ENCODE measurements at places on chromosomes 16 and 17. TPM values are rescaled to one million over a fixed set of nuclear protein-coding genes. Genes with fewer than 3 reads are reported as not detected.

DNA sequence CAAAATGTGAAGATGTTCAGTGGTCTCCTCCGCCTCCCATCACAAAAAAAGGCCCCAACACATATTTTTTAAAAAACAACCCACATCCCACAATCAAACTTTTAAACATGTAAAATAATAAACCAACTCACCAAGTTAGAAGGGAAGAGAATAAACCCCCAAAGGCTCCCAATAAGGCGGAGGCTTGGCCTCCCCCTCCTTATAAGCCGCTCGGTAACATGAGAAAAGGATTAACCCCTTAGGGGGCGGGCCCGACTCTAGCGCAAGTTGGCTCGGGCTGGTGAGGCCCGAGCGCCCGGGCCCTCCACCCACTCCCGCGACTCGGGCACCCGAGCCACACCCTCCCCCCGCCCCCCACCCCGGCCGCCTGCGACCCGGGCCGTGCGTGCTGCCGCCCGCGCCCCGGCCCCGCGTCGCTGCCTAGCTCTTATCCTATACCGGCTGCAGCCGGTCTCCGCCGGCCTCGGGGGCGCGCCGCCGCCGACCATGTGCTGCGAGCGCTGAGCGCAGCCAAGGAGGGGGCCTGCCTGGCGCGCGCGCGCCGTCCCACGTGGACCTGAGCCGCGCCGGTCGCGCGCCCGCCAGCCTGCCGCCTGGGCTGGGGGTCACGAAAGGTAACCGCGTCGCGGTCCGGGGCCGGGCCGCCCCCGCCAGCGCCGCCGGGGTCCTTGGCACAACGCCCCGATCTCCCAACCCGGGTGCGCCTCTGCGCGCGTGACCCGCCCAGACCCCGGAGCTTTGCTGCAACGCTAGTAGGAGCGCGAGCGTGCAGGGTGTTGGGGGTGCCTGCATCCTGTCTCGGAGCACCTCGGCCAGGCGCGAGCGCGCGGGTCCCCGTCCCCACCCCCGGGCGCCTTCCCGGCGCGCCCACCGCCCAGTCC, at the start of the genes ARSG and SLC16A6:
Gene ARSG, plus strand, starts transcription at position 541 of the 881 bp plus-strand sequence. CDS start 15,999 bp downstream, outside the sequence.
Gene SLC16A6, minus strand, starts transcription at position 173 of the 881 bp plus-strand sequence. CDS start 12,807 bp downstream, outside the sequence.
- DNase-seq, result peak; percentile 57

DNA sequence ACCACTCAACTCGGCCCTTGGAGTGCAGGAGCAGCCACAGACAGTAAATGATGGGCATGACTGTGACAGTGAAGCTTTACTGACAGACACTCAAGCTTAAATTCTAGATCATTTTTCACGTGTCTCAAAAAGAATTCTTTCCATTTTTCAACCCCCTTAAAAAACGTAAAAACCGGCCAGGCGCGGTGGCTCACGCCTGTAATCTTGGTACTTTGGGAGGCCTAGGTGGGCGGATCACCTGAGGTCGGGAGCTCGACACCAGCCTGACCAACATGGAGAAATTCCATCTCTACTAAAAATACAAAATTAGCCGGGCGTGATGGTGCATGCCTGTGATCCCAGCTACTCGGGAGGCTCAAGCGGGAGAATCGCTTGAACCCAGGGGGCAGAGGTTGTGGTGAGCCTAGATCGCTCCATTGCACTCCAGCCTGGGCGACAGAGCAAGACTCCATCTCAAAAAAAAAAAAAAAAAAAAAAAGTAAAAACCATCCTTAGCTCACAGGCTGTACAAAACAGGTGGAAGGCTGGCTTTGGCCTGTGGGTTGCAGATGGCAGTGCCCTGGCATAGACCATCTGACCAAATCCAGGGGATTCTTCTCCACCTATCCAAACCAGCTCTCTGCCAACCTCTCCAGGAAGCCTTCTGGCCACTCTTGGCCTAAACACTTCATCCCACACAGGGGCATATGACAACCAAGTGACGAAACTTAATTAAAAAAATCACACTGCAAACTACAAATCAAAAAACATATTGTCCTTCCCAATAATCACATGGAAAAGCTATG, 18.3 kb downstream of the TBC1D16 start:
- no peak for DNase-seq

GRCh38 chr16:68375801-68376536, 65.2 kb downstream of the PRMT7 start:
- no peak for DNase-seq

HES7 gene
- 0.78 TPM for total RNA-seq

DNA sequence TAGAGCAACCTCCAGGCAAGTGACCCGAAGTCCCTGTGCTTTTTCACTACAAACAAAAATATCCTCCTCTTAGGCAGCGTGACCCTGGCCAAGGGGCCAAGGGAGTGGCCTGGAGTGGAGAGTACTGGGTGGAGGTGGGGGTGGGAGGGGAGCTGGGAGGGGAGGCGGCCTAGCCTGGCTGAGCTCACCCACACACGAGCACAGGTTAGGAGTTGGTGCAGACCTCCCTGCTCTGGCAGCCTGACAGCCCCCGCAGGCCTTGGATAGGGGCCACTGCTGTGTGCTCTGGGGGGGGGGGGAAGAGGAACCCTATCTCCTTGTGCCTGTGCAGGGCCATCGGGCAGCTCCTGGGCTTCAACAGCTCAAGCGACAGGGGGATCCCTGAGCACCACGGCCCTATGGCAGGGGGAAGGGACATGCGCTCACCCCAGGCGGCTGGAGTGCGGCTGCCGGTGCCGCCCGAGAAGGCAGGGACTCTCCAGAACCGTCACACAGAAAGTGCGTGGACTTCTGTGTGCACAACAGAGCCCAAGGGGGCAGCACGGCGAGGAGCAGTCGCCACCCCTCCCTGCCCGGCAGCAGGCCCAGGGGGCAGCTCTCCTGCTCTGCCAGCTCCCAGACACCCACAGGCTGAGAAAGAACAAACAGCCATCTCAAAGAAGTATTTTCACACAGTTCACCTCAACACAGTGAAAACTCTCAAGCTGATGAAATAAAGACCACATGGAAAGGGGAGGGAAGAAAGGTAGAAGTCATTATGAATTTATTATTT, 13.3 kb downstream of the SLC16A3 start:
- no peak for DNase-seq

DNA sequence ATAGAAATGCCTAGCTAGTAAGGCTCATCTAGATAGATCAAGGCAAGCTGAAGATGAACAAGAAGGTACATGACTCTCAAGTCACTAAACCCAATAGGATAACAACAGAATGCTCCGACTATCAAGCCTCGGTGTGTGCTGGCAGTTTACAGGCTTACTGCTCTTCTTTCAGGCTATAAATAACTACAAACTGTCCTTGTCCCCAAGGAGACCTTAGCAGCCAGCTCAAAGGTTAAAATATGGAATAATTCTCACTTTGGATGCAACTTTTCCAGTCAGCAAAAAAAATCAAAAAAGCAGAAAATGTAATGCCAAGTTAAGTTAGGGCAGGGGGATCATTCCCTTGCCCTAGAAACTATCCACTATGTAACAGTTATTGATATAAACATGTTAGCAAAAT, 44.6 kb downstream of the SPOP start:
- DNase-seq, result no peak

TMC8 gene
- total RNA-seq, result 16.2 TPM

JUP gene
- 201 TPM for total RNA-seq

- DNase-seq, result no peak
Measured at GRCh38 chr17:80904036-80904753, 87.4 kb upstream of the CHMP6 start.

DNA sequence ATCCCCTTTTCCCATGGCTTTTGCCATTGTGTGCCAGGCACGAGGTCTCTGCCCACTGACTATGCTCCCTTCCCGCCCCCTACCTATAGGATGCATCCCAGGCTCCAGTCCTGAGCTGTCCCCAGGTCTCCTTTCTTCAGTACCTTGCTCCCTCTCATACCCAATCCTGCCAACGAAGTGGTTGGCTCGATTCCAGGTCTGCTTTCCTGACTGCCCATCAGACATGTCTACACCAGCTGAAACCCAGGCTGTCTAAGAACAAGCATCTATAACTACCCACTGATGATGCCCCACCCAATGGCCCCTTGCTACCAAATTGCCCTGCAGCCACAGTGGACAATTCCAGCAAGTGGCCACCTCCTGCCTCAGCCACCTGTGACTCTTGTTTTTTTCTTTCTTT, 479.1 kb downstream of the SOX9 start:
- no peak for DNase-seq

CDK10 gene
- 168 TPM for total RNA-seq

- DNase-seq, result no peak
Measured at GRCh38 chr17:80265205-80266068, 4.8 kb downstream of the RNF213 start.

DNA sequence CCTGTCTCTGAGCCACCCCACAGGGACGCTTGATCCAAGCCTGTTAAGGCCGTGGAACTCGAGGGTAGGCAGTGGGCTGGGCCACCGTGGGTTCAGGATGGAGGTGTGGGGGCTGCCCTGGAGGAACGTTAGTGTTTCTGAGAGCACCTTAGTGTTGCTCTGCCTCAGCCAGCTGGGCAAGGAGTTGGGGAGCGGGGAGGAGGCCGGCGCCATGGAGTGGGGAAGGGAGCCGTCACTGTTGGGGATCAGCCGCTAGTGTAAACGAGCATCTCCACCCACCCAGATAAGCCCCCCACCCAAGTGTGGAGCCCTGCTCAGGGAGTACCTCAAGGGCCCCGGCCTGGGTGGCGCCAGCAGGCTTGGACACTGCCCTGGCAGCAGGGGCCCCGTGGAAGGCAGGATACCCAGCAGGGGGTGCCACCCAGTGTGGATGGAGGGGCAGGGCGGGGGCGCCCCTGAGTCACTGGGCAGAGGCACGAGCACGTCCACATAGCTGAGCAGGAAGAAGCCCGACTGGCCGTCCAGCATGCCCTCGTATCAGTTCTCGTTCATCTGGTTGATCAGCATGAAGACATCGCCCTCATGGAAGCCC, 98.6 kb downstream of the KPNA2 start:
- DNase-seq, result no peak

DNA sequence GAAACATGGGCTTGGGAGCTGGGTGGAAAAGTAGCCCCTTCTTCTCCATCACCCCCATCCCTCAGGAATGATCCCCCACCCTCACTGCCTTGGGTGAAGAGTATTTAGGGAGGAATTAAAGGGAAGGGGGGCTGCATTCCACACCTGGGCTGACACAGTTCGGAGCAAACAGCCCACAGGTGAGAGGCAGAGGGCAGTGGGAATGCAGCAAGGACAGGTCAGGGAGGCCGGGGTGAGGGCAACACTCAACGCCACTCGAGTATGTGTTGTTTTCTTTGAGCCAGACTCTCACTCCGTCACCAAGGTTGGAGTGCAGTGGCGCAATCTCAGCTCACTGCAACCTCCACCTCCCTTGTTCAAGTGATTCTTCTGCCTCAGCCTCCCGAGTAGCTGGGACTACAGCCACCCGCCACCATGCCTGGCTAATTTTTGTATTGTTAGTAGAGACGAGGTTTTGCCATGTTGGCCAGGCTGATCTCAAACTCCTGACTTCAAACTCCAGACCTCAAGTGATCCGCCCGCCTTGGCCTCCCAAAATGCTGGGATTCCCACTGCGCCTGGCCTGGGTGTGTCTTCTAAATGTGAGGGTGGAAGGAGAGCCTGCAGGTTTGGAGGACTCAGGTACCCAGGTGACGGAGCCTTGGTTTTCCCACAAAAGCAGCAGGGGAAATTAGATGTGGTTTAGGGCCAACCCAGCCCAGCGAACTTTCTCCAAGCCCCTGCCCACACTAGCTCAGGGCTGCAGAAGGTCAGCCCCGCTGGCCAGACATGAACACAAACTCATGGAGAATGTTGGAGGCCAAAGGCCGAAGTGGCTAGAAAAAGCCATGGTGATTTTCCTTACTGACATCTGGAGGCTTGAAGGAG, 21.2 kb upstream of the ITGA3 start:
- no peak for DNase-seq

GRCh38 chr17:2724784-2725164, 13.2 kb upstream of the CLUH start:
- DNase-seq, result no peak

DNA sequence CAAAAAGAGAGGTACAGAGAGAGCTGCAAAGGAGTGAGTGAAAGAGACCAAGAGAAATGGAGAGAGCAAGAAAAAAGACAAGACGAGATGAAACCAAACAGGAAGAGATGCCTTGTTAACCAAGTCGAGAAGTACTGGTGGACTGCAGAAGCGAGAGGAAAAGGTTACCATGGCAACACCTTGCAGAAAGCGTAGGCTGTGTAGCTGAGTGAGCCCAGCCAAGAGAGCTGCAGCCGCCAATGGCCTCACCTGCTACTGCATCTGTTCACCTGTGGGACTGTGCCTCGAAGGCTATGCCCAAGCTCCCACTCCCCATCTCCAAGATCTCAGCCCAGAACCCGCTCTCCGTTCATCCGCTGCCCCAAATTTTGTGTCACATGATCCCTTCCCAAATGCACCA, 161.3 kb downstream of the SLC39A11 start:
- no peak for DNase-seq

GRCh38 chr16:56855946-56856345, 9.1 kb upstream of the SLC12A3 start:
- no peak for DNase-seq

DNA sequence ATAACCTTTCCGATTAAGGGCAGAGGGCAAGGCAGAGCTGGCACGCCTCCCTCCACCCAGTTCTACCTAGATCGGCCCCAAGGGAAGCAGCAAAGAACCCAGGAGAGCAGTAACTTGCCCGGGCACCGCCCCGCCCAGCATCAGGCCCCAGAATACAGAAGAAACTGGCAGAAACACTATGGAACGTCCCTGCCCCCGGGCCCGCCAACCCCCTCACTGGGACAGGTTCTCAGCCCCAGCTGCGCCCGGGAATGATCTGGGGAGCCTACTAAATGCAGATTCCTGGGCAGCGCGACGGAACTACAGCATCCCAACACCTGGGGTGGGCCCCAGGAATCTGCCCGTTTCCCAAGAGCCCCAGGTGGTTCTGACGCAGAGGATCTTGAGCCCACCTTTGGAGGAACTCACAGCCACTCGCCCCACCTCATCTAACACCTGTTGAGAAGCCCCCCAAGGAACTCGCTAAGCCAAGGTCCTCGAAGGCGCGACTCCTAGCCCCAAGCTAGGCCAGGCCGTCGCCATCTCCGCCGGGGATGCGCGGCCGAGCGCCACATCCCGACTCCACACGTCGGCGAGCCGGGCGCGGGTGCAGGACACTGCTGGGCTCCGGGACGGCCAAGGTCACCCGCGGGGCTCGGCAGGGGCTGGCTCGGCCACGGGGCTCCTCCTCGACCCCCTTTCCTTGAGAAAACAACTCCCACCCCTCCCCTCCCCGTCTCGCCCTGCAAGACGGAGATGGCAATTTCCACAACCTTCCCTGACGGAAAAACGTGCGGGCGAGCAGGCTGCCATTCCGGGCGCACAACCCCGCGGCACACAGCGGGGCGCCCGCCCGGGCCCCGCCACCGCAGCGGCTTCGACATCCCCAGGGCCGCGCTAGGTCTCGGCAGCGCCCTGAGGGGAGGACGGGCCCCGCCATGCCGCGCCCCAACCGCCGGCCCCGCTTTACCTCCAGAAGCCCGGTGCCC, 913 bp downstream of the CDIP1 start:
- DNase-seq, result no peak

DNA sequence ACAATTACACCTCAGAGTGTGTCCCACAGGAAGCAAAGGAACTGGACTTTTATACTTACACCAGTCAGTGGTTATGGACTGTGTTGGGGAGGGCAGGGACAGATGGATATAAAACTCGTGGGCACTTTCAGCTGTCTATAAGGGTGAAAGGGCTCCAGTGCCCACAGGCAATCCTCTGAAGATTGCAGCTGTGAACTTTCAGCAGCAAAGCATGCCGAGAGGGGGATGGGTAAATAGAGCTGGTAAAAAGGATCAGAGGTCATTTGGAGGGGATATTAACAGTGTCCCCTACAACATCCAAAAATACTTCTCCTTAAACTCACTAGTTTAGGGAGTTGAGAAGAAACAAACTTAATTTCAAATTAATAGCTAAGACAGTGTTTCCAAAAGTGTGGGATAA, 13.3 kb upstream of the RFWD3 start:
- DNase-seq, result no peak

Data from mucosa of gallbladder (tissue), 1 donor.